ENCODE measurements at places on chromosomes 11 and 22. TPM values are rescaled to one million over a fixed set of nuclear protein-coding genes. Genes with fewer than 3 reads are reported as not detected.

DNA sequence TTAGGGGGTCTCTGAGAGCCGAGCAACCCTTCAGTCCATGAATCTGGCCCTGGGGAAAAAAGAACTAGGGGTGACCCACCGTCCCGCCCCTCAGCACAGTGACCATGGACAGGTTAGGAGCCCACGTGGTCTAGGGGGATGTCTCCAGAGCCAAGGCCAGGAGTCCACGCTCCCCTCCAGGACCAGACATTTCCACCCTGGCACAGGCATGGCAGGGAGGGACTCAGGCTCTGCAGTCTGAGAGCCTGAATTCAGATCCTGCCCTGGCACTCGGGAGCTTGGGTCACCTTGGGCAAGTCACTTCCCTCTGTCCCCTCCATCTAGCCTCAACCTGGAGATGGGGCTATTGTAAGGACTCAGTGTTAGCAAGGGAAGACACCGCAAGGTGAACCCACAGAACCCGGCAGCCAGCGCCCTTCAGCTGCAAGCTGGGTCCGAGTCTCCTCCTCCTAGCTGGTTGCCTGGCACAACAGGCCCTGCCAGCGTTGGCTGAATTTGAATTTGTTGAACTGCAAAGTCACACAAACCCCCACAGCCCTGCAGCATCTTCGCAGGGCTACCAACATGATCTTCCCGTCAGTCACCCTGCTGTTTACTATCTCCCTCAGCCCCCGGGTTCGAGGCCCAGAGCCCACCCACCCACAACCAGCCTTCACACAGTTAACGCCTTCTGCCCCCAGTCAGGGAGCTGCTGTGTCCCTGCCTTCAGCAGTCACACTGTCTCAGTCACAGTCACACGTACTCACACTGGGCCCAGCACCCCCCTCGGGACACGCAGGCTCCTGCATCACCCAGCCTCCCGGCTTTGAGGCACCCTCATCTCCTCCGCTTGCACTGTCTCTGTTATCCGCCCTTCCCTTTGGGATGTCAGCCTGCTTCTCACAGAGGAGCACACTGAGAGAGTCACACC is 603 bp upstream of the PDGFB start:
- no peak for DNase-seq

- DNase-seq: no peak
These were observed 262.5 kb upstream of the ANO5 start for GRCh38 chr11:21930408-21930807.

DNA sequence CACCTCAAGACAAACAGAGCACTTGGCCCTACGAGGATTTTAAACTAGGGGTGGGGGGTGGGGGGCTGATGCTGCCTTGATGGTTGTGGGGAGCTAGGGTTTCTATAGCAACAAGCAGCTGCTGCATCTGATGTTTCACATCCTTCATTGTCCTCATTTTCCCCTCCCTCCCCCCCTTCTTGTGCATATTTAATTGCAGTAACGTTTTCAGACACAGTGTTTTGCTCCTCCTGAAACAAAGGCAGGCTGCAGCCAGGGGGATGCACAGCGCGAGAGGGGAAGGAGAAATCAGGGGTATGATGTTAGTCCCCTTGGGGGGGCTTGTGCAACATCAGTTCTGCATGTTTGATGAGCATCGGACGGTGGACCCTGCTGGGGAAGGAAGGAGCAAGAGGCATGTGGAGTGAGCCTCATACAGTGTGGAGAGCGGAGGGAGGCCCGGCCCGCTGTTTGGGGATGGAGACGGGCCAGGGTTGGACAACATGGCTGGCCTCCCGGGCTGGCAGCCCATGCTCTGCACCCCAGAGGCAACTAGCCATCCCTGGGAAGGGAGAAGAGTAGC is 208.3 kb downstream of the CEP164 start:
- no peak for DNase-seq

GRCh38 chr22:29128891-29129807 is 56.3 kb downstream of the KREMEN1 start:
- peak; percentile 53 for DNase-seq

DNA sequence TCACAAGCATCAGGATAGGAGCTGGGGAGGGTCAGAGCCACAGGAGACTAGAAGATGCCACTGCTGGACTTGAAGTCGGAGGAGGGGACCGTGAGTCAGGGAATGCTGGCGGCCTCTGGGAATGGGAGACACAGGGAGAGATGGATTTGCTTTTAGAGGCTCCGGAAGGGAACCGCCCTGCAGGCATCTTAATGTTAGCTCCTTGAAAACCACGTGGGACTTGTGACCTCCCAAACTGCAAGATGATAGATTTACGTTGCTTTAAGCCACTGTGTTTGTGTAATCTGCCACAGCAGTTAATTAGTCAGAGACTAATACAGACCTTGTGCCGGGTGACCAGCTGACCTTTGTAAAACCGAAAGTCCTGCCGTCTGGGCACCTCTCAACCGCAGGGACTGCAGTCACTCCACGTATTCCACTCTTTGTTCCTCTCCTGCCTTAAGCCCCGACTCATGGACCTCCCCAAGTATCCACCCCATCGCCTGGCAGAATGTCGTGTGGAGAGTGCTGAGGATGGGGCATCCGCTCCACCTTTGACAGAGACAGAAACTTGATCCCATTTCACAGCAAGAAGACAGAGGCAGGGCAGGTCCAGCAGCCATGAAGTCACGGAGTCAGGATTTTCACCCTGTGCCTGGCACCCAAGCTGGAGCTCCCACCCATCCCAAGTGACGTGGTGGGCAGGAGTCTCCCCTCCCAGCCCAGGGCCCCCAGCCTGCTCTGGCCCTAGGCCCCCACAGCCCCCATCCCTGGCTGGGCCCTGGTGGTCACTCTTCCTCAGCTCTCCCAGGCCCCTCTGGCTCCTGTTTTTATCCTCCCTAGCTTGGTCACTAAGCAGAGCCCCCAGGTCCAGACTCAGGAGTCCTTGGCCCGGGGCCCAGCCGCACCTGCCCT is 19.4 kb upstream of the CTSD start:
- DNase-seq: no peak

DNA sequence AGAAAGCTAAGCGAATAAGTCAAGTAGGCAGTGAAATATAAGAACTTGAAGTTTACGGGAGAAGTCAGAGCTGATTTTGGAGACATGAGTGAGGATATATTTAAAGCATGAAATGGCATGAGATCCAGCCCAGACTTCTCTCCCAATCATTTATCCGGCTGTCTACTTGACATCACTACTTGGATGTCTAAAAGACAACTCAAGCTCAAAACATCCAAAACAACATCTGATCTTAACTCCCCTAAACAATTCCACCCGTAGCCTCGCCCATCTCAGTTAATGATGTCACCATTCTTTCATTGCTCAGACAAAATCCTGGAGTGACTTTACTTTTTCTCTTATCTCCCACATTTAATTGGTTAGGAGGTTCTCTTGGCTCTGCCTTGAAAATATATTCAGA is 44.5 kb downstream of the WEE1 start:
- DNase-seq: no peak

DNA sequence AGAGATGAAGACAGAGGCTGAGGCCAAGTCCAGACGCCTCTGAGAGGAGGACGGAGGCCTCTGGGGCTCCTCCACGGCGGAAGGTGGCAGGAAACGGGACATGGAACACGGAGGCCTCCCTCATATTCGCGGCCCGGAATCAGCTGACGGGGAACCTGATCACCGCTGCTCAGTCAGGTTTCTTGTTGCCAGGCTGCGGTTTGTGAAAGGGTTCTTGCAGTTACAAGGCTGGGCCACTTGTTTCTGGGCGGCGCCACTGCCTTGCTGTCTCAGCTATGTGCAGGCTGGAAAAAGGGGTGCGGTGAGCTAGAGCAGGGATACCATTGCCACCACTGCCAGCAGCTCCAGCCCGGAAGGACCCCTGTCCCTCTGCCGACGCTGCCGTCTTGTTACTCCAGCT is 10.0 kb upstream of the MMP1 start:
- DNase-seq: no peak

DNA sequence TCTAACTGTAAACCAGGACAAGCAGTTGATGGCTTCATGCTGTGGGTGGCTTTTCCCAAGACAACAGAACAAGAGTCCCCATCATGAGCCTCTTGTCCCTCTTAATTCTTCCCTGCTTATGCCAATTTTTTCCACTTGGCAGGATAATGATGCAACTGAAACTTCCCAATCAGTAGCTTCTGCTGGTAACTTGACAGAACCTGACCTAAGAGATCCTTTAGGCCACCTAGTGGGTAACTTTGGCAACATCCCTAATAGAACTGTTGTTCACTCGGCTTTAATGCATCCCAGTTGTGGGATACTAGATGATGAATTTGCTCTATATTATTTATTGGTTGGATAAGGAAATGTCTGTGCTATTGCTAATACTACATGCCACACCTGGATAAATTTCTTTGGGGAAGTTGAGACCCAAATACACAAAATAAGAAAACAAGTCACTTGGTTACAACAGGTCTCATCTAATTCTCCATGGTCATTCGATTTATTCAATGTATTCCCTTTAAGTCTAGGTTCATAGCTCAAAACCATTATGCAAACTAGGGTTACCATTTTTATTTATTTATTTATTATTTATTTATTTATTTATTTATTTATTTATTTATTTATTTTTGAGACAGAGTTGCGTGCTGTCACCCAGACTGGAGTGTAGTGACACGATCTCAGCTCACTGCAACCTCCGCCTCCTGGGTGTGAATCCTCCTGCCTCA is 41.4 kb upstream of the NFAM1 start:
- no peak for DNase-seq

Gene PACSIN3
- 218 TPM for total RNA-seq

- DNase-seq: peak; percentile 82
These were observed 63.9 kb downstream of the MYH9 start for GRCh38 chr22:36323855-36324331.

- no peak for DNase-seq
These were observed 11.5 kb downstream of the PTPRJ start for GRCh38 chr11:47991894-47992293.
